ENCODE measurements at places on chromosomes 6 and 20. TPM values are rescaled to one million over a fixed set of nuclear protein-coding genes. Genes with fewer than 3 reads are reported as not detected.

Gene POFUT1
- 10.9 TPM for total RNA-seq

Gene C6orf132
- 14.2 TPM for total RNA-seq

Gene CYP24A1
- not detected for total RNA-seq

Gene TRAPPC3L
- not detected for total RNA-seq

DNA sequence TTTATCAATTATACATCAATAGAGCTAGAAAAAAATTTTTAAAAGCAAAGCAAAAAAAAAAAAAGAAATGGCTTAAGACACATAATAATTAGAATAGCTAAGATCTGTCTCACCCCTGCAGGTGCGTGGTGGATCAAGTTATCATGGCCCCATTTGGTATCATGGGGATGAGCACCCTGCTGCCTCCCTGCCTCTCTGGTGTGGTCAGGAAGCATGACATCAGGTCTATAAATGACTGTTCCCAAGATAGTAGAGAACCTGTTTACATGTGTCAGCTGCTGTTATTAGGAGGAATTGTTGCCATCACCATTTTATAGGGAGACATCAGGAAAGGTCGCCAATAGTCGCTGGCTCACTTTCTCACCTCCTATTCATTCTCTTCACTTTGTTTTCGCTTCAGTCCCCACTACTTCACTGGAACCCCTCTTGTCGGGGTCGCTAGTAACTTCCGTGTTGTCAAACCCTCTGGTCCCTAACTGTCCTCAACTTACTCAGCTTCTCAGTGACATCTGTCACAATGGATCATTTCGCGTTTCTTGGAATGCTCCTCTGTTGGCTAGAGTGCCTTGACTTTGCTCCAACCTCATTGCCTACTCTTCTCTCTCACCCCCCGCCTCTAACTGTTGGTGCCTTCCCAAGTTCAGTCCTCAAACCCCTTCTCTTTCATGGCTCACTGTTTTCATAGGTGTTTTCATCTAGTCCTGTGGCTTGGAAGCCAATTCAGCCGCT is 4.7 kb downstream of the DNTTIP1 start:
- H3K36me3 ChIP-seq: peaks cover 18% of the 10 kb centered on the region
- H3K27me3 ChIP-seq: no peaks in the 10 kb centered on the region
- no peak overlapping the region for H3K4me3 ChIP-seq
- H3K4me1 ChIP-seq: no peaks in the 10 kb centered on the region
- no peak for DNase-seq
- no peak overlapping the region for H3K27ac ChIP-seq

DNA sequence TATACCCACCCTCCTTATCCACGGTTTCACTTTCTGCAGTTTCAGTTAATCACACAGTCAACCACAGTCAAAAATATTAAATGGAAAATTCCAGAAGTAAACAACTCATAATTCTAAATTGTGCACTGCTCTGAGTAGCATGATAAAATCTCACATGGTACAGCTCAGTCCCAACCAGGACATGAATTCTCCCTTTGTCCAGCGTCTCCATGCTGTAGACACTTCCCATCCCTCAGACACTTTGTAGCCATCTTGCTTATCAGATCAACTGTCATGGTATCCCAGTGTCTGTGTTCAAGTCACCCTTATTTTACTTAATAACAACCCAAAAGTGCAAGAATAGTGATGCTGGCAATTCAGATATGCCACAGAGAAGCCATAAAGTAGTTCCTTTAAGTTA is 94.7 kb downstream of the PDE10A start:
- no peak overlapping the region for H3K27ac ChIP-seq
- peaks cover 5% of the 10 kb centered on the region for H3K4me1 ChIP-seq
- H3K27me3 ChIP-seq: no peaks in the 10 kb centered on the region
- no peak for DNase-seq
- no peaks in the 10 kb centered on the region for H3K36me3 ChIP-seq
- no peak overlapping the region for H3K4me3 ChIP-seq

DNA sequence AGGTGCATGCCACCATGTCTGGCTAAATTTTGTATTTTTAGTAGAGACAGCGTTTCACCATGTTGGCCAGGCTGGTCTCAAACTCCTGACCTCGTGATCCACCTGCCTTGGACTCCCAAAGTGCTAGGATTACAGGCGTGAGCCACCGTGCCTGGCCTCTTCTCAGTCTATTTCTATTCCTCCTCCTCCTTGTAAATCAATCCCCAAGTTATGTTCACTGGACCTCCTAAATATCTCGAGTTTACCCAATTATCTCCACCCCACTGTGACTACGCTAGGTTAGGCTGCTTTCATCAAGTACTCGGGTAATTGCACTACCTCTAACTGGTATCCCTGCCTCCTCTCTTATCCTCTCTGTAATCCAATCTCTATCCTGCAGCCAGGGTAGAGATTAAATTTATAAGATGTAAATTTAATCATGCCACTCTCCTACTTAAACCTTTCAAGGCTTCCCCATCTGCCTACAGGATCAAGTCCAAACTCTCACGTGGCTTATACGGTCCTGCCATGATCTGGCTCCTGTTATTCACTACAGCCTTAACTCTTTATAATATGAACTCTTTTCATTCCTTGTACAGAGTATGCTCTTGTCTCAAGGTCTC is 837 bp upstream of the MAD2L1BP start:
- no peaks in the 10 kb centered on the region for H3K27me3 ChIP-seq
- no peak for DNase-seq
- peaks cover 15% of the 10 kb centered on the region for H3K4me1 ChIP-seq
- H3K36me3 ChIP-seq: no peaks in the 10 kb centered on the region
- no peak overlapping the region for H3K27ac ChIP-seq
- no peak overlapping the region for H3K4me3 ChIP-seq

- H3K27ac ChIP-seq: no peak overlapping the region
- DNase-seq: no peak
- no peaks in the 10 kb centered on the region for H3K36me3 ChIP-seq
- no peak overlapping the region for H3K4me3 ChIP-seq
Measured at GRCh38 chr6:36834576-36835341, 4.5 kb downstream of the CPNE5 start.

DNA sequence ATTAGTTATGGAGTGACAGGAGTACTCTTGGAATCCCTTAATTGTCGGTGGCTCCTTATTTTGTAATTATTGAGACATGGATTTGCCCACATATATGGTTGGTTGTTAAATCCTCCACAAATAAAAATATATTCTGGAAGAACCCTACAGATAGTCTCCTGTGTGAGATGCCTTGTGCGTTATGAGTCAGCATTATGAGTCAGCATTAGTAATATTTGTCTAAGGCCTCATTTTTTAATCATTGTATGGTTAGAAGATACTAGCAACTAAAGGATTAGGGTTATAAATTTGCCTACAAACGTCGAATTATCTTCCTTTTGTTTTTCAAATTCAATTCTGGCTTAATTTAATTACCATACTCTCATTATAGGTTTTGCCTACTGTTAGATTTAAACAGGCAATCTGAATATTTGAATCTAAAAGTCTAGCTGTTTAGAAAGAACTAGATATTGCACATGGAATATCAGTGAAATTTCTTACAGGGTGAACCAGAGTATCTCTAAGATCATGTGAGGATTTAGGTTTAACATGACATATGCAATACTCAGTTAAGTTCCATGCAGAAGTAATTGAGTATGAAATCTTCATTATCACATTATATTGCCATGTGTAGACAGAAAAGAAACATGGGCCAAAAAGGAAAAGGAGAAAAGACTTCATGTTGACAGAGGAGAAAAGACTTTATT is 5.9 kb downstream of the C6orf58 start:
- no peak overlapping the region for H3K4me3 ChIP-seq
- no peaks in the 10 kb centered on the region for H3K4me1 ChIP-seq
- H3K36me3 ChIP-seq: no peaks in the 10 kb centered on the region
- peaks cover 23% of the 10 kb centered on the region for H3K27me3 ChIP-seq

Gene SCGN
- total RNA-seq: 32.8 TPM

- no peak overlapping the region for H3K27ac ChIP-seq
- peak; percentile 64 for DNase-seq
Measured at GRCh38 chr6:39029156-39030011, 19.2 kb upstream of the GLP1R start.

Gene ENTPD6
- total RNA-seq: 42.0 TPM

DNA sequence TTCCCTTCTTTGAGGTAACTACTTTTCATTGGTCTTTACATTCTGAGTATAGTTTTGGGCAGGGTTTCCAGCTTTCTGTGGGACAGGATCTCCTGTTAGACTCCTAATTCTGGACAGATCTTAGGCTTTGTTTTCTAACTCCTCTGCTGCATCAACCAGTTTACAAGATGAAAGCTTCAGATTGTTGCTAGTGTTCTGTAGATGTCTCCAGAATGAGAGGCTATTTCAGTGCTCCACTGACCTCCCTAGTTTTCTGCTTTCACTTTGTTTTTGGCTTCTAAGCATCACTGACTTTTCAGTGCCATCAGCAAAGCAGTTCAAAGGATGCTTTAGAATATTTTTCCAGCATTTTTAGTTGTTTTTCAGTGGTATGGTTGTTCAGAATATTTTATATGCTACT is 101.4 kb downstream of the LIN28B start:
- no peak overlapping the region for H3K27ac ChIP-seq
- no peak for DNase-seq
- no peaks in the 10 kb centered on the region for H3K4me1 ChIP-seq
- no peaks in the 10 kb centered on the region for H3K36me3 ChIP-seq
- H3K27me3 ChIP-seq: peaks cover 7% of the 10 kb centered on the region

Gene AGER
- total RNA-seq: 3.1 TPM

- H3K4me3 ChIP-seq: no peak overlapping the region
- no peaks in the 10 kb centered on the region for H3K27me3 ChIP-seq
- no peaks in the 10 kb centered on the region for H3K4me1 ChIP-seq
- DNase-seq: no peak
Measured at GRCh38 chr6:150282806-150283205, 86.0 kb upstream of the IYD start.

GRCh38 chr20:32453467-32454163 is 95.5 kb downstream of the ASXL1 start:
- H3K27me3 ChIP-seq: no peaks in the 10 kb centered on the region
- H3K4me1 ChIP-seq: peaks cover 38% of the 10 kb centered on the region
- no peak overlapping the region for H3K27ac ChIP-seq
- no peak for DNase-seq

DNA sequence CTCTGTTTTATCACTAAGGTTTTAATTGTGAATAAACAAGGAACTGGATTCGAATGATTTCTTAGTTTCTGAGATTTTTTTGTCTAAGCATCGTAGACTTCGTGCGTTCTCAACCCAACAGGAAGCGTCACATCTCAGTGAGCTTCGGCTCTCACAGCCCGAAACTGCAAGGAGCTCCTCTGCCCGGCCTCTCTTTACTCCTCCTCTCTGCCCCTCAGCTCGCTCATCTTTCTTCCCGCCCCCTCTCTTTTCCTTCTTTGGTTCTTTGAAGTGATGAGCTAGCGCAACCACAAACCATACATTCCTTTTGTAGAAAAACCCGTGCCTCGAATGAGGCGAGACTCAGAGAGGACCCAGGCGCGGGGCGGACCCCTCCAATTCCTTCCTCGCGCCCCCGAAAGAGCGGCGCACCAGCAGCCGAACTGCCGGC is 480 bp upstream of the NT5E start:
- H3K27me3 ChIP-seq: peaks cover 5% of the 10 kb centered on the region
- DNase-seq: no peak
- H3K36me3 ChIP-seq: no peaks in the 10 kb centered on the region
- H3K27ac ChIP-seq: peak overlapping the region; percentile 45

- no peaks in the 10 kb centered on the region for H3K4me1 ChIP-seq
- no peak overlapping the region for H3K27ac ChIP-seq
- H3K4me3 ChIP-seq: no peak overlapping the region
- H3K27me3 ChIP-seq: no peaks in the 10 kb centered on the region
Measured at GRCh38 chr20:18001131-18001921, 32.5 kb downstream of the MGME1 start.

GRCh38 chr6:84027340-84028181 is 6.0 kb upstream of the MRAP2 start:
- H3K27me3 ChIP-seq: no peaks in the 10 kb centered on the region
- H3K4me3 ChIP-seq: no peak overlapping the region
- H3K4me1 ChIP-seq: no peaks in the 10 kb centered on the region

Gene RAE1
- total RNA-seq: 11.4 TPM

GRCh38 chr6:145904391-145904790 is 59.8 kb downstream of the SHPRH start:
- no peak overlapping the region for H3K27ac ChIP-seq
- no peaks in the 10 kb centered on the region for H3K4me1 ChIP-seq
- H3K27me3 ChIP-seq: no peaks in the 10 kb centered on the region
- H3K36me3 ChIP-seq: no peaks in the 10 kb centered on the region

Gene DEFB124
- total RNA-seq: not detected

Gene MTCH1
- 86.0 TPM for total RNA-seq

- no peak overlapping the region for H3K27ac ChIP-seq
- DNase-seq: peak; percentile 28
- H3K4me3 ChIP-seq: no peak overlapping the region
- no peaks in the 10 kb centered on the region for H3K36me3 ChIP-seq
Measured at GRCh38 chr6:158174514-158174913, 6.4 kb downstream of the GTF2H5 start.

Gene SLC12A5
- total RNA-seq: 2.2 TPM

DNA sequence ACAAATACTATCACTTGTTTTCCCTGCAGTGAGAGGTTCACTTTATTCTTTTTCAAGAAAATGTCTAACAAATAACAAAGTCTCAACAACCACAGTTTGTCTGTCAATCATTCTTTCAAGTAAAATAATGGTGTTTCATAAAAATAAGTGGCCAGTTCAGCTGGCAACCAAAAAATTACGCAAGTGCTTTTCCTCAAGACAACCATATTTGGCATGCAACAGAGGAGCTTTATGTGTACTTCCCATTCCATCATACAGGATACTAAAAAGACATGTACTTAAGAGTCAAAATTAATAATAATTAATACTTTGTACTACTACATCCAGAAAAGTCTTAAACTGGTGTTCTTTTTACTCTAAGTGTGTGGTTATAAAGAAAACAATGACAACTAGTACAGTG is 34.6 kb downstream of the ATG5 start:
- no peak overlapping the region for H3K4me3 ChIP-seq
- H3K27ac ChIP-seq: no peak overlapping the region
- H3K36me3 ChIP-seq: no peaks in the 10 kb centered on the region
- H3K27me3 ChIP-seq: no peaks in the 10 kb centered on the region

DNA sequence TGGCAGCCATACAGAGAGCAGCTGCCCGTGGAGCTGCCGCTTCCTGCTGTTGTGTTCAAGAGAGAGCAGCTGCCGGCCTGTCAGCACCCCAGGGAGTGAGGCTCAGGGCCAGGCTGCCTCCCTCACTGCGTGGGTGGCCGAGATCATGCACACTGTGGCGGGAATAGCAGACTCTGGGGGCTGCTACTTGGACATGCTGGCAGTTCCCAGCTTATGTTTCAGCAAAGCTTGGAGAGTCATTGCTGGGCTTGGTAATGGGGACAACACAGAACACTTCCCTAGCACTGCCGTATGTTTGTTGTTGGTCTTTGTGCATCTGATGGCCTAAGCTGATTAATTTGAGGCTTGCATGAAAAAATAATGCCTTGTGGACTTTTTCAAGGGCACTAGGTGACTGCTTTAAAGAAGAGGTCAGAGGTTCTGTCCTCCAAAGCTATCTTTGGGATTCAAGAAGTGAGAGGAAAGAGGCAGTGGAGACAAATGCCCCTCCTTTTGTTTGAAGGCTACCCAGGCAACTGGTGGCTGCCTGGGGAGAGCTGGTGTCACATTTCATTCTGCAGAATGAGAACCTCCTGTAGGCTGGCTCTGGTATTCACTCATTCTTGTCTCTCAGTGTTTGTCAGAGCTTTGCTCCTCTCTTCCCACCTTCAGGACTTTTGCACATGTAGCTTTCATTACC is 18.8 kb downstream of the MRAP2 start:
- DNase-seq: no peak
- no peak overlapping the region for H3K4me3 ChIP-seq
- no peaks in the 10 kb centered on the region for H3K36me3 ChIP-seq
- H3K4me1 ChIP-seq: no peaks in the 10 kb centered on the region
- H3K27me3 ChIP-seq: no peaks in the 10 kb centered on the region
